ENCODE measurements at places on chromosomes 4 and X.

DNA sequence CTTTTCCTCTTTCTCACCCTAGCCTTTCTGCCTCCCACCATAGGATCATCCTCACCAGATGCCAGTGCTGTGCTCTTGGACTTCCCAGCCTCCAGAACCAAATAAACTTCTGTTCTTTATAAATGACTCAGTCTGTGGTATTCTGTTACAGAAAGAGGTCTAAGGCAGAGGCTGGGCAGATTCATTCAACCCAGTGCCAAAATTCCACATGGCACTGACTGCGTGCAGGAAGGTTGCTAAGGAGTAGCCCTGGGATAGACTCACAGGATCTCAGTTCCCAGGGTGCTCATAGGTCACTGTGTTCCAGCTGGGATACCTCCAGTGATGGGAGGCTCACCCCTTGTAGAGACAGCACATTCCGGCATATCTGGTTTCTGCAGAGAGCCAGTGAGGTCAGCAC lies 22.0 kb downstream of the SORCS2 start:
- no peak for DNase-seq

DNA sequence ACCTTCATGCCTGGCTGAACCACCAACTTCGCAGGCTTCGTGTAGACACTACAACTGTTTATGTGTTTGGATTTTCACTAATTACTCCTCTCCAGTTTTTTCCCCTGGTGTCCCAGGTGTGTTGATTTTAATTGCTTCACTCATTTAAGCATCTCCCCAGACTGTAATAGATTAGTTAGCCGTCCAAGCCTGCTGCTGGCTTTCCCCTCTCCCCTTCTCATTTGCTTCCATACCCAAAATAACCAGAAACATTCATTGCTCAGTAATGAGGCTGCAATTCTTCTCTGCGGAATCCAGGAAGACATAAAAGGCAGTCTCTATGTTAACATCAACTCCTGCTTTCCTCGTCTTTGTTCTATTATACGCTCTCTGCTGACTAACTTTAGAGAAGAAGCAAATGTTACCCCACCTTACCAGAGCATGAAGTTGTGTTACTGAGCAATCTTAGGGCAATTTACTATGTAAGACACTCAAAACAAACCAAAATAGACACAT lies 37.9 kb upstream of the SCRG1 start:
- DNase-seq: no peak

- DNase-seq: no peak
Measured at GRCh38 chr4:107094976-107095375, 58.9 kb upstream of the DKK2 start.

DNA sequence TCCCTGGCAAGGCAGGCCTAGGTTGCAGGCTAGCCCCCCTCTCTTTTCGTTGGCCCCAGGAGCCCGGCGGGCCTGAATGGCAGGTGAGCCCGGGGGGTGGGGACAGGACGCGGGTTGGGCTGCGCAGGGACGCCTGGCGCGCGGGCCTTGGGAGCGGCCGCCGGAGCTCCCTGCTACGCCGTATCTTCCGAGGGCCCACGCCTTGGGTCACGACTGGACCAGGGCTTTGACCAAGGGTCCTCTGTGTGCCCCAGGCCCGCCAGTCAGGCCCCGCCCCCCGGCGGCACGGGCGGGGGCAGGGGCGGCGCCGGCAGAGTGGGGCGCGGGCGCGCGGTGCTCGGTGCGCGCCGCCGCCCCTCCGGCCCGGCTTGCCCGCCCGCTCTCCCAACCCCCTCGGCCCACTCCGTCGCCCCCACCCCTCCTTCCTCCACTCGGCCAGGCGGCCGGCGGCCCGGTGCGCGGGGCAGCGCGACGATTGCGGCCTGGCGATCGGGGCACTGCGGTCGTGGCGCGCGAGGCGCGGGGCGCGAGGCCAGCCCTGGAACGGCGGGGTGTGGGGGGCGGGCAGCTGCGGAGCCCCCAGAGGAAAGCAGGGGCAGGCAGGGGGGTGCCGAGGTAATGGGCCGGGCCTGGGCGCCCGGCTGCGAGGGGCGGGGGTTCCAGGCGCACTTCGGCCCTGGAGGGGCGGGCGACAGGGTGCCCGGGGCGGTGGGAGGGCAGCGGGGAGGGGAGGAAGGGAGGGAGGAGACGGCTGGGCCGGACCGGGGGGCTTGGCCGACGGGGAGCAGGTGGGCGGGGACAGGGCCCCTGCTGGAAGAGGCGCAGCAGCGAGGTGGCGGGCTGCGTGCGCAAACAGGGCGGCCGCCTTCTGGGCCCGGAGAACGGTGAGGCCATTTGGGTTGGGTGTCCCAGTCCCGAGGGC lies at the start of gene PRRG3:
Gene PRRG3, plus strand, starts transcription at position 798 of the 922 bp plus-strand sequence. CDS start 3,357 bp downstream, outside the sequence.
- DNase-seq: no peak

DNA sequence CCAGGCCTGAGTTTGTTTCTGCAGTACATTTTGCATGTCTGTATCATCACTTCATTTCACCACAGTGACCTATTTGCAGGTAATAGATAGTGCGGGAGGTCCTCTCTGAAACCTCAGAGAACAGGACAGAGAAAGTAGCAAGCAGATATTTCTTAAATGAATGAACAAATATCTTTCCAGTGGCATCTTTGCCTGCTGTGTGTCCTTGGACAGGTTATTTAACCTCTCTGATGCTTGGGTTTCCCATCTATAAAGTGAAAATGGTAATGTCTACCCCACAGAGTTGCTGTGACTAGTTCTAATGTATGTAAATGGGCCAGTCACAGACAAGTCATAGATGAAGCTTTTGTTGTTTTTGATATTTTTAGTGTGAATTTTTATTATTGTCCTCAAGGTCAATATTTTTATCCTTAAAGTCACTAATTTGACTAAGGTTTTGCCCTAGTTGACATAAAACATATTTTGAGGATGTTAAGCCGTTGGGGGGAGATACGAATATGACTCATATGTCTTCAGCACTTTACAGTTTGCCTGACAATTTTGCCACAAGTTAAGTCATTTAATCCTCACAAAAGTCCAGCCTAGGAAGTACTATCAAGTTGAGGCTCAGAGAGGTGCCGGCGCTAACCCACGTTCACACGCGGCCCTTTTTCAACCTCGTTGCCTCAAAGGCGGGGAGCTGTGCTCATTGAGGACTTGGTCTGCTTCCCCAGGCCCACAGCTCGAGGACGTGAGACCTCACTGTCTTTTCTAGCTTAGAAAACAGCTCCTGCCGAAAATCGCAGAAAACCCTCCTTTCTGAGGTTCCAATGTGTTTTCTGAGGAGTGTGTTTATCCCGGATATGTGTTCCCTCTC lies 126.7 kb upstream of the STX18 start:
- no peak for DNase-seq

All from NCI-H526 treated with DMSO at 0.1 percent for 48 hours (cell line).